ENCODE measurements at places on chromosomes 4 and X.

DNA sequence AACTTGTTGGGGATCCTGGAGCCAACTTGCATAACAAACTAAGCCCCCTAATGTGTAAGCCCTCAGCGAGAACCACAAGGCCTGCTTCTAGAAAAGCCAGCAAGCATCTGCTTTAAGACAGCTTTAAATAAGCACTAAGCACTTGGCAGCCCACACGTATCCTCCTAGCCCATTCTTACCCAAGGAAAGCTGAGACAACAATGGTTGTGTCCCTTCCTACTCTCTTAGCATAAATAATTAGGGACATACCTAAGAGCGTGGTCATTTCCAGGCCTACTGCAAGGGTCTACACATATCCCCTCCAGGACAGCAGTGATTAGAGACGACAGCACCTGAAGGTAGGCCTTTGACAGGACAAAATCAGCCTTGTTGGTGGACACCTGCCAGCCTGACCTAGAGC, 322.8 kb upstream of the PPARGC1A start:
- DNase-seq, result no peak

DNA sequence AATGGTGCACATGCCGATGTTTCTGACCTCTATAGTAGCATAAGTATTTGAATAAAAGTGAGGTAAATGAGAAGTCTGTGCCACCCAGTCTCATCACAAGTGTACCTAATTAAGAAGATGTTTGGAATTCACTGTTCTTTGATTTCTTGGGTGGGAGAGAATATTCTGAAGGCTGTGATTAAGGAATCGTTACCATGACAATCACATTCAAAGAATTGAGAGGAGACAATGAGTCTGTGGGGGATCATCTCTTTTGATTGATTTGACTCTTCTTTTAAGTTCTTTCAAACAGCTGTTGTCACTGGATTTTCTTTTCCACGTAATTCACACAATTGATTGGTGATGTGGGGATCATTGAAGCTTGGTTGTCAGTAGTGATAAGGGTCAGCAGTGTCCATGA, 18.1 kb downstream of the FHL1 start:
- no peak for DNase-seq

DNA sequence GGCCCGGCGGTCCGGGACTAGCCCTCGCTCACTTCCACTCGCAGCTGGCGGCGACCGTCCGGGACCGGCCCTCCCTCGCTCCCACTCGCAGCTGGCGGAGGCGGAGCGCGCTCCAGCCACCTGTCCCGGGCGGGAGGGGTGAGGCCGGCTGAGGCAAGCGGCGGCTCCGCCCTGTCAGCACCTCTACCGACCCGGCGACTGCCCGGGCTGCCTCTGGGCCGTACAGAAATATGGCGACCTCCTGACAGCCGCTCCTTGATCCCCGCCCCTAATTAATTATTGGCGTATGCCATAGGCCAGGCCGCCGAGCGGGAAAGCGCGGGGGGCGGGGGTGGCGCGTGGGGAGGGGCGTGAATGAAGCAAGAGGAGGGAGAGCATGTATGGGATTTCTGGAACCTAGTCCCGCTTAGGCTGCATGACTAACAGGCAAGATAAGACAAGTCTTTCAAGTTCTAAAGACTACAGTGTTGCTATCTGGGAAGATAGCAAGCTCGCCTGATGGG, at the start of gene MORC4:
MORC4 (minus strand) TSS at position 200 of the 503 bp plus-strand sequence. CDS start 243 bp downstream, outside the sequence.
- DNase-seq, result peak; percentile 71

GRCh38 chr4:173448608-173449379, 49.9 kb upstream of the SCRG1 start:
- no peak for DNase-seq

- no peak for DNase-seq
Measured at GRCh38 chr4:171534391-171534790, 278.8 kb upstream of the GALNTL6 start.

DNA sequence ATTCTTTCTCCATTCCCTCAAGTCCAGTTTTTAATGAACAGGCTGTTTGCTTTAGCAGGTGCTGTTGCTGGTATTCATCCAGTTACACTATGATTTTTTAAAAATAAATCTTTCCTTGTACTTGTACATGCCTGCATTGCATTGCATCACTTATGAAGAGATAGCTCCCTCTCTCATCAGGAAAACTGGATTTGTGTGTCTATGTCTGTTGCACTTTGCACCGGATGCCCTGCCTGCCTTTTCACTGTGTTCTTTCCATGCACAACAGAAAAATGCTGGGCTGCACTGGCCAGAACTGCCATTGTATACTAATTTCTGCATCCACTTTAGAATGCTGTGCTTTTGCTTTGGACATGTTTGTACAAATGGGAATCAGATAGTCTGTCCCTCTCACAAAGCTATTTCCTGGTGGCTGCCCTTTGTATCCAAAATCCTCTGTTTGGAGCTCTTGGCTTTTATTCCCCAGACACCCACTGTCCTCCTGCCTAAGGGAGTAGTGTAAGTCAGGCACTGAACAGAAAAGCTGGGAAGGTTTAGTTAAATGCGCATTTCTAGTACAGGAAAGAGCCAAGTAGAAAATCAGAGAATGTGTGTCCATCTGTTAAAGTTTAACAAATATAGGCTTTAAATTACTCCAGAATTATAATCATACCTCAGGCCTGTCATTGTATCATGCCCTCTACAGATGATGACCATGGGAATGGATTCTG, 119.1 kb downstream of the MBNL3 start:
- no peak for DNase-seq

DNA sequence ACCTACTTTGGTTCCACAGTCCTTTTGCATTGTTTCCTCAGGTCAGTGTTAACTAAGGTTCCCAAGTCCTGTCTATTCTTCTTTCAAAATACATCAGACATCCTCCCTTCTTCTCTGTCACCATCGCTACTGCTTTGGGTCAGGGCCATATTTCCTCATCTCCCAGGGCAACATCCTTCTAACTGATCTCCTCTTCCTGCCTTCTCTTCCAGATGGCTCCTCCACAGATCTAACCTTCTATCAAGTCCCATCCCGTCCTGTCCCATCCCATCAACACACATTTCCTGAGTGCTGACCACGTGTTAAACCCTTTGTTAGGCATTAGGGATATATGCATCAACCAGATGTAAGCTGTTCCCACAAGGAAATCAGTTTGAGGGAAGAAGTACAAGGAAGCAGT, 25.9 kb downstream of the PLAC1 start:
- no peak for DNase-seq

DNA sequence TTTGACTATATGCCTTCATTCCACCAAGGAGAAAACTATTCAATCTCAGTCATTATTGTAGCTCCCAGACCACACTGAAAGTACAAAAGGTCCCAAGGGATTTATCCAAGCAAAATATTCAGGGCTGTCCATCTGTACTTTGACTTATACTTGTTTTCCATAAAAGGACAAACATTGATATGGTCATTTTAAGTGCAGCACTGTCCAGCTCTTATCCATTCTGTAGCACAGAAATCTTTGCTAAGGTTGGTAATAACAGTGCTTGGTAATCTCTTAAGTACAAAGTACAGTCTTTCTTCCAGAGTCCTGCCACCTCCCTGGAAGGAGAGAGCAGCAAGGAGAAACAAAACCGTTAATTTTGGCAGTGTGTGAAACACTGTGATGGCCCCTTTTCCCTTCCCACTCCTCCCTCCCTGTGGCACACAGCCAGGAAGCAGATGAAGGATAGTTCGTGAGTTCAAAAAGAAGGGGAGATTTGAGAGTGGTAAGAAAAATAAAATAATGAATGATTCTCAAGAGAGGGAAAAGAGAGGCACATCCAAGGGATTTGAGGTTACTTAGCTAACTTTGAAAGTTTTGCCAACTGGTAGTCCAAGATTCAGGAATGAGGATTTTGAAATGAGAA, 6.8 kb upstream of the CXCL2 start:
- no peak for DNase-seq

DNA sequence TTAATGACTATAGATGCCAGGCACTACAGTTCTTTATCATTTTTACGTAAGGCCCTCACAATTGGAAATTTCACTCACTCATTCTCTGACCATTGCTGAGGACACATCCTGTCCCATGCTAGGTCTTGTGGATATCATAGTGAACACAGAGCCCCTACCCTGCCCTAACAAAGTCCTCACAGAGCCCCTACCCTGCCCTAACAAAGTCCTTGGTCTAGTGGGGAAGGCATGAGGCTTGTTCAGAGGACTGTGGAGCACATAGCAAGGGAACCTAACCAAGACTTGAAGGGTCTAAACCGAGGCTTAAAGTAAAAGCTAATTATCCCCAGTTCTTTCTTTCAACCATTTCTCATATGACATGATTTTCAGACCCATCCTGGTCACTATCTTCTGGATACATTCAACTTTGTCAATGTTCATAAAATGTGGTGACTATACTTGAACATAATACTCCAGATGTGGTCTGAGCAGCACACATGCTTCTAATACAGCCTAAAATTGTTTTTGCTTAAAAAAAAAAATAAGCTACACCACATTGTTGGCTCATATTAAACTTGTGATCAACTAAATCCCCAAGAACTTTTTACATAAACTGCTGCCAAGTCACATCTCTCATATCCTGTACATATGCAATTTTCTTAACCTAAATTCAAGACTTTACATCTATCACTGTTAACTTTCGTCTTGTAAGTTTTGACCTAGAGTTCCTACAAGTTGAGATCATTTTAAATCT, 77.0 kb downstream of the GPC3 start:
- DNase-seq, result no peak

- no peak for DNase-seq
Measured at GRCh38 chr4:171846232-171846631, 33.0 kb downstream of the GALNTL6 start.

GRCh38 chr4:47493238-47494123, 8.4 kb downstream of the ATP10D start:
- DNase-seq, result no peak

- no peak for DNase-seq
Measured at GRCh38 chr4:56745042-56745441, 63.9 kb upstream of the HOPX start.

DNA sequence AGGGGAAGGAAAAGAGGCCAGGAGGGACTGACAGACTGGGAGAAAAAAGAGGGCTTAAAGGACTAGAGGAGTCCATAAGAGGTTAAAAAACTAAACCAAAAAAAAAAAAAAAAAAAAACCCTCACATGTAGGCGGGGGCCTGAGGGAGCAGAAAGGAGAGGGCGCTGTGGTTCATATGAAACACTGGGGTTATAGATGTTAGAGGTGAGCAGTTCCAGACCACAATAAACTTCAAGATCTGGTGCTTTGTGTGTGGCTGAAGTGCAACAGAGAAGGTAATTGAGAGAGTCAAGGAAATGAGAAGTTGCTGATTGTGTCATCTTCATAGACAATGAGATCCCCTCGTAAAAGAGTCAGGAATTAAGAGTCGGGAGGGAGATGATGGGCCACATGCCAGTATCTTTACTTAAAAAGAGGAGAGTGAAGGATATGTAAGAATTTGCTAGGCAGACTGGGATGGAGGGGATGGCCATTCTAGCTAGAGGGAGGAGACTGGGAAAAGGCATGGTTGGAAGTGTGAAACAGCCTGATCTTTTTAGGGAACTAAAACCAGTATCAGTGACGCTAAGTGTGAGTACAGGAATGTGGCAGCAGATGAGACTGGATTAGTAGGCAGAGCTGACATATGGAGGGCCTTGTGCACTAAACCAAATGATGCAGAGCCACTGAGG, 18.4 kb upstream of the OGT start:
- DNase-seq, result no peak

DNA sequence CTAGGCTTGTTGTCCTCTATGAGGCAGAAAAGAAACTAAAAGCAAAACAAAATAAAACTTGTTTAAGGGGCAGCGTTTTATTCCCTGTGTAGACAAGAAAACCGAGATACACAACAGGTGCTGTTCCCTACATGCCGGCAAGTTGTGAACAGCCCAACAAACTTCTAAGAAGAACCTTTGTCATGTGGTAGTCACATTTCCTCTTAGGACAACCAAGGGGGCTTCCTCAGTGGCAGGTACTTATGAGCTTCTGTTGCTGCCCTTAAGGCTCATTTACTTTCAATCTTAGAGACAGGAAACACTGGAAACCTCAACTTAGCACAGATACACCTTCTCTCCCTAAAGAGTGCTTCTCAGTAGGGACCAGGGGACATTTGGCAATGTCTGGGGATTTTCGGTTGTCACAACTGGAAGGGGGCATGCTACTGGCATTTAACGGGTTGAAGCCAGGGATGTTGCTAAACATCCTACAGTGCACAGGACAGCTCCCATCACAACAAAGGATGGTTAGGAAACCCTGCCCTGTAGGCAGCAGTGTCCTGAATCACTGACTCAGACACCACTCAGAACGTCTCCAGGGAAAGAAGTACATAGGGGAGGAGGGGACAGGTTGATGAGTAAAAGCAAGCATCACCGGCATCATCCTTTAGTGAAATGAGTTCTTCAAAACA, 111.0 kb downstream of the ASB9 start:
- peak; percentile 9 for DNase-seq

DNA sequence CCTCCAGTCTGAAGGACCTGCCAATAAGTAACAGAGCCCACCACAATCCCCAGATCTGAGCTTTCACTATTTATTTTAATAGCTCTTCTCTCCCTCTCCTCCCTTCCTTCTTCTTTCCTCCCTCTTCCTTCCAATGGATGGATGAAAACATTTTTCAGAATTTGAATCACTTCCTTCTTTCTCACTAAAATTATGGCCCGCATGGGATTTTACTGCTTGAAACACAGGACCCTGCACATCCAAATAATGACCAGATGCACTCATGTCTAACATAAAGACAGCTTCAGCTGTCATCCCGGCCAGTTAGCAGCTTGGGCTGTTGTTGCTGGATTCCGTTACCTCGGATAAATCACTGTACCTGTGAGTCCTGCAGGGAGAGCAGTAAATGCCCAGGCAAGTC, 5.4 kb upstream of the PHEX start:
- no peak for DNase-seq

GRCh38 chr4:77881460-77882295, 19.0 kb downstream of the MRPL1 start:
- no peak for DNase-seq

GRCh38 chrX:128698573-128699181, 646.5 kb upstream of the ACTRT1 start:
- DNase-seq, result no peak

DNA sequence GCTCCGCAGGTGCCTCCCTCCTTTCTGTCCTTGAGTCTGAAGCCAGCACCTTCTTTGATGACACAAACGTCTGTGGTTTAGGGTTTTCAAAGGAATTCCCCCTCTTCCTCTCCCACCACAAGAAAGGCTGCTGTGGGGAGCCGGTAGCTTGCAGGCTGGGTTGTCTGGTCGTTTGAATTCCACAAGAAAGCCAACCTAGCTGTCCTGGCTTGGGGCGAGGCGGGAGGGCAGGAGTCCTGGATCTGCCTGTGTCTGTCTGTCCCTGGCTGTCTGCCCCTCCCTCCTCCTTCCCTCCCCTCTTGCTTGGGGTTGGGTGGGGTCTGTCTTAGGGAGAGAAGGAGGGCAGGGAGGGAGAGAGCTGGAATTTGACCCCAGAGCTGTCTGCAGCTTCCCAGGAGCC, 56.3 kb downstream of the SHROOM2 start:
- DNase-seq, result no peak

- DNase-seq, result no peak
Measured at GRCh38 chr4:2728806-2729532, 27.2 kb downstream of the TNIP2 start.

GRCh38 chr4:1330761-1331590, 16.0 kb upstream of the UVSSA start:
- DNase-seq, result peak; percentile 36

- DNase-seq, result no peak
Measured at GRCh38 chr4:187618701-187619281, 376.8 kb upstream of the ZFP42 start.
